ENCODE measurements at places on chromosomes 5 and 9. TPM values are rescaled to one million over a fixed set of nuclear protein-coding genes. Genes with fewer than 3 reads are reported as not detected.
A peak's percentile ranks its signal among the peaks of the same experiment; 100 is the strongest.

LHX3 gene
- not detected for total RNA-seq

DNA sequence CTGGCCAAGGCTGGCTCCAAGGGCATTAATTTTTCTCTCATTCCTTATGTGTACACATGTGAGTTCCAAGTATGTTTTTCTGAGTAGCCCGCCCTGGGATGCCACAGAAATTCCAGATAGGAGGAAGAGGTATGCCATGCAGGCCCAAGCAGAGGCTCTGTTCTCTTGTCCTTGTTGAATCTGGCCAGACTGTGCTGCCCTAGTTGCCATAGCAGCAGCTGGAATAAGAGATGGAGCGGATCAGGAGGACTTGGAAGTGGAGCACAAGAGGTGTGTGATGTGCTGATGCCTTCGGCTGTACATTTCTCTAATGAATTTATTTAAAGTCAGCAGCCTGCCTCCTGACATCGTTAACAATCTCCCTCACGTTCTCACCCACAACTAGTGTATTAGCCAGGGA, 235.6 kb upstream of the RPS23 start:
- no peak for DNase-seq
- H3K27me3 ChIP-seq = no peaks in the 10 kb centered on the region
- H3K4me3 ChIP-seq = no peak overlapping the region
- no peaks in the 10 kb centered on the region for H3K4me1 ChIP-seq
- no peak overlapping the region for H3K27ac ChIP-seq
- H3K36me3 ChIP-seq = no peaks in the 10 kb centered on the region

ELAVL2 gene
- total RNA-seq = not detected

GRCh38 chr9:114212826-114213225, 57.5 kb downstream of the COL27A1 start:
- no peaks in the 10 kb centered on the region for H3K36me3 ChIP-seq
- DNase-seq = no peak
- H3K4me3 ChIP-seq = no peak overlapping the region
- no peak overlapping the region for H3K27ac ChIP-seq
- no peaks in the 10 kb centered on the region for H3K27me3 ChIP-seq

GRCh38 chr5:61860978-61861377, 445.0 kb upstream of the KIF2A start:
- no peaks in the 10 kb centered on the region for H3K36me3 ChIP-seq
- no peaks in the 10 kb centered on the region for H3K27me3 ChIP-seq
- H3K27ac ChIP-seq = no peak overlapping the region
- no peak overlapping the region for H3K4me3 ChIP-seq
- no peak for DNase-seq

GRCh38 chr5:132526290-132526973, 16.9 kb downstream of the IL5 start:
- DNase-seq = peak; percentile 11
- H3K4me3 ChIP-seq = no peak overlapping the region
- H3K36me3 ChIP-seq = no peaks in the 10 kb centered on the region
- peaks cover 6% of the 10 kb centered on the region for H3K4me1 ChIP-seq
- no peaks in the 10 kb centered on the region for H3K27me3 ChIP-seq

GRCh38 chr5:35484241-35484640, 133.4 kb upstream of the SPEF2 start:
- no peaks in the 10 kb centered on the region for H3K4me1 ChIP-seq
- H3K4me3 ChIP-seq = no peak overlapping the region
- H3K27ac ChIP-seq = no peak overlapping the region
- H3K36me3 ChIP-seq = no peaks in the 10 kb centered on the region
- no peak for DNase-seq

NDUFB6 gene
- 19.6 TPM for total RNA-seq

DNA sequence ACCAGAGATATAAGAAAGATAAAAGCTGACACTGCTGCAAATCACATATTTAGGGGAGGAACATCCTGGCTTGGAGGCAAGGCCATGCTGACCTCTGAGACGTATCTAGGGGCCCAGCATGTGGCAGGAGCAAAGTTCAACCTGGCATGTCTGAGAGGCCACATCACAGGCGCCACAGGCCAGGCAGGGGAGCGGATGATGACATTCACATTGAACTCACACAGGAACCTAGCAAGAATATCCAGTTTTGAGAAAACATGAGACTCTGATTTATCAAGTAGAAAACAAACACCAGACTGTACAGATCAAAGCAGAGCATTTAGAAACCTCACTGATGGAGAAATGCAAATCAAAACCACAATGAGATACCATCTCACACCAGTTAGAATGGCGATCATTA, 64.2 kb upstream of the STK32A start:
- peak; percentile 6 for DNase-seq
- no peaks in the 10 kb centered on the region for H3K4me1 ChIP-seq
- H3K27me3 ChIP-seq = peaks cover 2% of the 10 kb centered on the region
- no peak overlapping the region for H3K4me3 ChIP-seq

- H3K36me3 ChIP-seq = no peaks in the 10 kb centered on the region
- peaks cover 46% of the 10 kb centered on the region for H3K27me3 ChIP-seq
- H3K27ac ChIP-seq = no peak overlapping the region
- no peak for DNase-seq
- H3K4me1 ChIP-seq = peaks cover 15% of the 10 kb centered on the region
Observed at GRCh38 chr5:135543485-135544304, 7.9 kb upstream of the NEUROG1 start.

SLC36A2 gene
- total RNA-seq = not detected

KIF12 gene
- not detected for total RNA-seq

- H3K4me1 ChIP-seq = peaks cover 14% of the 10 kb centered on the region
- H3K36me3 ChIP-seq = peaks cover 23% of the 10 kb centered on the region
- H3K27ac ChIP-seq = no peak overlapping the region
- H3K4me3 ChIP-seq = no peak overlapping the region
- no peaks in the 10 kb centered on the region for H3K27me3 ChIP-seq
Observed at GRCh38 chr9:77808751-77809081, 160.6 kb upstream of the GNA14 start.

DRD1 gene
- not detected for total RNA-seq

INSL6 gene
- not detected for total RNA-seq

SH3GL2 gene
- total RNA-seq = not detected

PDLIM4 gene
- total RNA-seq = not detected

GRCh38 chr5:27387535-27388073, 349.2 kb upstream of the CDH9 start:
- H3K27me3 ChIP-seq = no peaks in the 10 kb centered on the region
- H3K4me3 ChIP-seq = no peak overlapping the region
- H3K27ac ChIP-seq = no peak overlapping the region
- H3K4me1 ChIP-seq = no peaks in the 10 kb centered on the region

DCANP1 gene
- total RNA-seq = not detected

- no peak overlapping the region for H3K4me3 ChIP-seq
- H3K27me3 ChIP-seq = no peaks in the 10 kb centered on the region
Observed at GRCh38 chr5:82178378-82178777, 99.8 kb downstream of the RPS23 start.

SETD9 gene
- total RNA-seq = 3.1 TPM

DNA sequence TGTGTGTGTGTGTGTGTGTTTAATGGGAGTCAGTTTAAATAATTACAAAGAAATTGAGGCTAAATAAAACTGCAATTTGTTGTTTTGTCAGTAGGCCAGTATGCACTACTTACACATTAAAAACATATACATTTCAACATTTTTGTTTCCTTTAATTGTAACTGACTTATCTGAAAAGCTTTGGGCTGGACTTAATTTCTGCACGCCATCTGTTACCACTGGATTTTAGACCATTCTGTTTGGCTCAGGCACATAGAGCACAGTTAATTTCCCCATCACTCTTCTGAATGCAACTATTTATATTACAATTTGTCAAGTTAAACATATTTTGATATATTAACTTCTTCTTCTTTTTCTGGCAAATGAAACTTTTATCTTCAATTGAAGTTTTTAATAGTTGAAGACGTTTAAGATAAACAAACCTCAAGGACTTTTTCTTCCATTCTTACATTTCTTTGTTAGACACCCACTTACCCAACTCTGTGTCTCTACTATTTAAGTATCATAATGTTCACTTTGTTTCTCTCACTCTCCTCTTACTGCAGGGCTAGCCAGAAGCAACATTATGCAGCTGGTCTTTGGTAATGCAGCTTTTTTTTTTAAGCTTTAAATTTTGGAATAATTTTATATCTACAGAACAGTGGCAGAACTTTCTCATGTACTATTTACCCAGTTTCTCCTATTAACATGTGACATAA, 253.4 kb upstream of the ANKH start:
- H3K36me3 ChIP-seq = no peaks in the 10 kb centered on the region
- no peak for DNase-seq
- no peaks in the 10 kb centered on the region for H3K27me3 ChIP-seq

RETREG1 gene
- total RNA-seq = 31.0 TPM

- no peak overlapping the region for H3K27ac ChIP-seq
- H3K4me3 ChIP-seq = no peak overlapping the region
- H3K4me1 ChIP-seq = no peaks in the 10 kb centered on the region
Observed at GRCh38 chr5:111447822-111448221, 64.5 kb downstream of the STARD4 start.

DNA sequence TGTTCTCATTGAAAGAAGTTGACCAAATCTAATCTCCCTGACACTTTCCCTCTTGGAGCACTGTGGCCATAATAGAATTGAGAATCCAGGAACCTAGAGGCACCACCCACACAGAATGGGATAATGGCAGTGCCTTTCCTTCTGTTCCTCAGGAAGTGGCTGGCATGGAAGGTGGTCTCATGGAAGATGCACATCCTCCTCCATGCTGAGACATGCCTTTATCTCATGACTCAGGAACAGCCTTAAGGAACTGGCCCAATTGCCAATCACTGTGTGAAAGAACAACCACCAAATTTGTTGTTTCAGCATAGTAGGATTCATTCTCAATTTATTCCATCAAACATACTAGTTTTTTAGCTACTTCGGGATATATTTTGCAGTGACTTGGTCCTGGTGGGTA, 137.5 kb upstream of the RASGRF2 start:
- H3K4me3 ChIP-seq = no peak overlapping the region
- no peaks in the 10 kb centered on the region for H3K4me1 ChIP-seq
- H3K36me3 ChIP-seq = peaks cover 7% of the 10 kb centered on the region
- no peak for DNase-seq
- no peak overlapping the region for H3K27ac ChIP-seq

GRCh38 chr9:108720191-108720642, 135.6 kb downstream of the ACTL7B start:
- no peaks in the 10 kb centered on the region for H3K27me3 ChIP-seq
- H3K36me3 ChIP-seq = no peaks in the 10 kb centered on the region
- H3K4me1 ChIP-seq = no peaks in the 10 kb centered on the region
- H3K4me3 ChIP-seq = no peak overlapping the region

- no peak for DNase-seq
- peaks cover 4% of the 10 kb centered on the region for H3K27me3 ChIP-seq
- no peak overlapping the region for H3K4me3 ChIP-seq
- no peaks in the 10 kb centered on the region for H3K36me3 ChIP-seq
Observed at GRCh38 chr9:109471475-109472393, 26.4 kb downstream of the PTPN3 start.

IFNA1 gene
- total RNA-seq = not detected

KCNMB1 gene
- 0.25 TPM for total RNA-seq

SUSD3 gene
- 68.7 TPM for total RNA-seq

NTNG2 gene
- total RNA-seq = 14.7 TPM

GRCh38 chr9:98830554-98830953, 23.1 kb downstream of the GALNT12 start:
- H3K36me3 ChIP-seq = no peaks in the 10 kb centered on the region
- H3K27ac ChIP-seq = no peak overlapping the region
- H3K4me1 ChIP-seq = no peaks in the 10 kb centered on the region
- no peaks in the 10 kb centered on the region for H3K27me3 ChIP-seq

DNA sequence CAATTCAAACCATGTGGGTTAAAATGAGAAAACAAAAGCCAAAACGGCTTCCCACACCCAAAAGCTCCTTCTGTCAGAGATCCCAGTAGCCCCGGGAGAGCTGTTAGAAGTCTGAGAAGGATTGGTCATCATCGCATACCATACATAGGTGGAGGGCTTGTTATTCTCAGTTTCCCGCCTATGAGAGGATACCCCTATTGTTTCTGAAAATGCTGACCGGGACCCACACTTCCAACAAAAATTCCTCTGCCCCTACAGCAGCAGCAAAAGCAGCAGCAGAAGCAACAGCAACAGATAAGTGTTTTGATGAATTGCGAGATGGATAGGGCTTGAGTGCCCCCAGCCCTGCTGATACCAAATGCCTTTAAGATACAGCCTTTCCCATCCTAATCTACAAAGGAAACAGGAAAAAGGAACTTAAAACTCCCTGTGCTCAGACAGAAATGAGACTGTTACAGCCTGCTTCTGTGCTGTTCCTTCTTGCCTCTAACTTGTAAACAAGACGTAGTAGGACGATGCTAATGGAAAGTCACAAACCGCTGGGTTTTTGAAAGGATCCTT, at the start of gene TEK:
Gene TEK (plus strand): TSS at position 245 of the 561 bp plus-strand sequence. CDS start 366 bp downstream, outside the sequence.
- H3K27me3 ChIP-seq = no peaks in the 10 kb centered on the region
- no peak for DNase-seq
- H3K4me3 ChIP-seq = no peak within 1 kb of the TSS
- no peaks in the 10 kb centered on the region for H3K36me3 ChIP-seq

RAI14 gene
- total RNA-seq = 0.12 TPM

FBLL1 gene
- not detected for total RNA-seq

DNA sequence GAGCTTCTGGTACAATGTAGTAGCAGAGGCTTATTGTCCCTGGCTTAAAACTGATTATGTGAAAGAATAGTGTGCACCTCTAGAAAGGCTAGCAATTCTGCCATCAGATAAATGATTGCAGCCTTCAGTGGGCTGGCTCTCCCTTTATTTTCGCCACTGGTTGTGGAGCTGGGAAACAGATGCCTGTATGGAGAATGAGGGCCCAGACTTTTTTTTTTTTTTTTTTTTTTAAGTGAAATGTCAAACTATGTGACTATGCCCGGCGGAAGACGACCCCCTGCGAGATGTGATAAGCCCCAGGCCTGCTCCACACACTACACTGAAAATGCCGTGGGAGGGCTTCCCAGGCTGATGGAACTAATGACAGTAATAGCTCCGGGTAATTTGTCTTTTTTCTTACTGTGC, 28.7 kb downstream of the ISL1 start:
- no peaks in the 10 kb centered on the region for H3K27me3 ChIP-seq
- DNase-seq = no peak
- H3K27ac ChIP-seq = no peak overlapping the region
- no peaks in the 10 kb centered on the region for H3K36me3 ChIP-seq

- H3K4me3 ChIP-seq = no peak overlapping the region
- H3K36me3 ChIP-seq = no peaks in the 10 kb centered on the region
- H3K27ac ChIP-seq = no peak overlapping the region
- no peaks in the 10 kb centered on the region for H3K27me3 ChIP-seq
- no peak for DNase-seq
Observed at GRCh38 chr9:12424243-12424642, 268.9 kb upstream of the TYRP1 start.

DNA sequence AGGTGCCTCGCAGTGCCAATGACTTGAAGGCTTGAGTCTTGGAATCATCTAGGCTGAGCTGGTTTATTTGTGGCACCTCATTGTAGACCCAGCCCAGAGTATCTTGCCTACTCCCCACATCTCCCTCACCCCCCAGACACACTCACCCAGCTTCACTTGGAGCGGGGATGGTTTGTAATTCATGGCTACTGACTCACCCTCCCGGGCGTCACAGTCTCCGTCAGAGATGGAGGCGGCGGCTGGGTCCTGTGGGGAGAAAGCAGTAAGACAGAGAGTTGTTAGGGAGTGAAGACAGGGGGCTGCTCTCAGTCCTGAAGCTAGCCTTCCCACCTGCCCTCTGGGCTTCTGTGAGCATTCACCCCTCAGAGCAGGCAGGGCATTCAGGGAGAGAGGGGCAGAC, 29.0 kb upstream of the MYORG start:
- no peaks in the 10 kb centered on the region for H3K36me3 ChIP-seq
- no peak overlapping the region for H3K27ac ChIP-seq
- H3K27me3 ChIP-seq = no peaks in the 10 kb centered on the region
- H3K4me3 ChIP-seq = no peak overlapping the region
